Frontal cortex (tissue), 4 donors: ENCODE measurements at places on chromosomes 2 and 18. TPM values are rescaled to one million over a fixed set of nuclear protein-coding genes. Genes with fewer than 3 reads are reported as not detected.

DNA sequence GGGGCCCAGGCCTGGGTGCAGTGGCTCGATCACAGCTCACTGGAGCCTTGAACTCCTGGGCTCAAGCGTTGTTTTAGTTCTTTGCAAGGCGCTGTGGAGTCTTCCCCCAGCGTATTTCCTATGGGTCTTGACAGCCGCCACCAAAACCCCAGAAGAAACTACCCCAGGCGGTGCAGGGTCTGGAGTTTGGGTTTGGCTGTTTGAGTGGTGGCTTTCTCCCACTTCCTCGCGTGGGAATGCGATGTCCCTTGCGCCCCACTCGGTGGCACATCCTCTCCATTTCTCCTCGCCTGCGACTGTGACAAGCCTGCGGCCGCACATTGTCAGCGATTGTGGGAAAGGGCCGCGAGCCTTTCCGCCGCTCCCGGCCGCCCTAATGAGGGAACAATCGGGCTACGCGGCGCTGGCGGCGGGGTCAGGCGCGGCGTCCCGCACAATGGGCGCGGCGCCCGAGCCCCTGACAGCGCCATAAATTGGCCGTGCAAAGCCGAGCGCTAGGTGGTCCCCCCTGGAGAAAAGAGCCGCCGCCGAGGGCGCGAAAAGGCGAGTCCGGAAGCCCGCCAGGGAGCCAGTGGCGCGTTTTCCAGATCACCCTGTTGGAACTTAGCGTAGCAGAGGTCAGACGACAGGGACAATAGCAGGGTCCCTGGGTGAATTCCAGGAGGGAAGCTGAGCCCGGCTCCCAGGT, 194.9 kb upstream of the POU3F3 start:
- DNase-seq = peak; percentile 55

GRCh38 chr2:159262226-159262625, 24.3 kb downstream of the WDSUB1 start:
- DNase-seq = no peak

DNA sequence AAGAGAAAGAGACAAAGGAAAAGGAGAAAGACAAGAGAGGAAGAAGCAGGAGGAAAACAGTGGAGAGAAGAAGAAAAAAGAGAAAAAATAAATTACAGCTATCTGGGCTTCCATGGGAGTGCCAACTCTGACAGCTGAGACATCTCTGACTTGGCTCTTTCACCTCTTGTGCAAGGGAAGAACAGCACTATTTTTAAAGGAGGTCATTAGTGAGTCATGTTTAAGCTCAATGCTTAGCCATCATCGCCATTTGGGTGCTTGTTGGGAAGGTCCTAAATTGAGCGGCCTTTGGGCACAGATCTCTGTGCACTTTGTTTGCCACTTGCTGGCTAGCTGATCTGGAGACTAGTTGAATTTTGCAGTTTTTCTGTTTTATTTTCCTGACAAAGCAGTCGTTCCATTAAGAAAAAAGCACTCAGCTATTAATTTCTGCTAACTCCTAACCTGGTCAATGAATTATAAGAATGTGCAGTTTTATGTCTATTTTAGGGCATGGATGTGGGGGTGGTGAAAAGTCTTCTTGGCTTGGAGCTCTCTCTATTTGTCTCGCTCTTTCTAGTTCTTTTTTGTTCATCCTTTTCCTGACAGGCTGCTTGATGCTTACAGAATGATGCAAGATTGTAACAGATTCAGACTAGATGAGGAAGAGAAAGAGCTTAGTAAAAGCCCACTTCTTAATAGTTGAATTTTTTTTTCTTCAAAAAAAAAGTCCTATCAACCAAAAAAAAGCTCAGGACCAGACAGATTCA, 231.5 kb downstream of the SLC8A1 start:
- DNase-seq = no peak

DNA sequence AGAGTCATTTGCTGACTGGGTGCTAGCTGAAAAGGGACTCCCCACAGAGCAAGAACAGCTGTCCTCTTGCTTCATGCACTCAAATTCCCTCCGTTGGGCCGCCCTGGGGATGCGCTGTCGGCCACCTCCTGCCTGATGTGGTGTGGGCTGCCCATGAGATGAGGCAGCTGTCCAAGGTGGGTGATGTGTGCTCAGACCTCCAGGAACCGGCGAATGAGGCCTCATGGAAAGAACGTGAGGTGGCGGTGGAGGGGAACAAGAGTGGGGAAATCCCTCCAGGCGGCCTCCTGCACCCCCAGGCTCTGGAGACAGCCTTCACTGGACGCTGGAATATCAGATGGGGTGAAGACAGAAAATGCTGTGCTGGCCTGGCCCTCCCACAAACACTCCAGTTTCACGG, 79.8 kb downstream of the LONRF2 start:
- no peak for DNase-seq

DNA sequence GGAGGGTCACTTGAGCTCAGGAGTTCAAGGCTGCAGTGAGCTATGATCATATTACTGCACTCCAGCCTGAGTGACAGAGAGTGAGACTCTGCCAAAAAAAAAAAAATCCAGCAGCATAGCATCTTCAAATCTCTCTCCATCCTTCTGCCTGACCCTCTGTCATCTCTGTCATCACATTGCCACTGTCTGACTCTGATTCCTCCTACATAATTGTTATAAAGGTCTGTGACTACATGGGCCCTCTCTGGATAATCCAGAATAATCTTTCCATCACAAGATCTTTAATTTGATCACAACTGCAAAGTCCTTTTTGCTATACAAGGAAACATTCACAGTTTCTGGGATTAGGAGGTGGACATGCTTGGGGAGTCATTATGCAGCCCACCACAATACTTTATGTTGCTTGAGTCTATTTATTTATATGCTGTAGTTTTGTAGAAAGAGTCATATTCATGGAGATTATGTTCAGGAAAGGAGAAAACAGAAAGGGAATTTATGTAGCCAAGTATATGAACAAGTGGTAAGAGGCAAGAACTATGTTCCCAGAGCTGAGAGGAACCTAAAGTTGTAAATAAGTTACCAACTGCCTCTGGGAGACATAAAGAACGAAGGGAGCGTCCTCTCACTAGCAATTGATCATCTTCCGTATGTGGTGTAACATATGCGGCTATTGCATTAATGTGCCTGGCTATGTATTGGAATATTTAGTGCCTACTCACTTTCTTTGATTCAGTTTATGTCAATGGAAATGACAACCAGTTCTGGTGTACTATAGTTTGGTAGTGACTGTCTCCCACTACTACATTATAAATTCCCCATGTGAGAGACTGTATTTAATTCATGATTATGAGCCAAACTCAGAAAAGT, 21.5 kb downstream of the RND3 start:
- DNase-seq = no peak

- DNase-seq = no peak
Observed at GRCh38 chr2:163475815-163476214, 260.0 kb downstream of the FIGN start.

DNA sequence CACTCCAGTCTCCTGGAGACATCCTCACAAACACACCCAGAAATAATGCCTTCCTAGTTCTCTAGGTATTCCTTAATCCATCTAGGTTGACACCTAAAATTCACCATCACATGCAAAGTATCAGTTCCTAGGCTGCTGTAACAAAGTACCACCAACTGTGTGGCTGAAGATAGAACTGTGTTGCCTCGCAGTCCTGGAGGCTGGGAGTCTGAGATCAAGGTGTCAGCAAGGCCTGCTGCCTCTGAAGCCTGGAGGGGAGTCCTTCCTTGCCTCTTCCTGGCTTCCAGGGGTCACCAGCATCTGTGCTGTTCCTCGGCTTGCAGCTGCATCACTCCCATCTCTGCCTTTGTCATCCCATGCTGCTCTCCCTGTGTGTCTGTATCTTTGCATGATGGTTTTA, 36.3 kb upstream of the TMEM131 start:
- DNase-seq = no peak

DNA sequence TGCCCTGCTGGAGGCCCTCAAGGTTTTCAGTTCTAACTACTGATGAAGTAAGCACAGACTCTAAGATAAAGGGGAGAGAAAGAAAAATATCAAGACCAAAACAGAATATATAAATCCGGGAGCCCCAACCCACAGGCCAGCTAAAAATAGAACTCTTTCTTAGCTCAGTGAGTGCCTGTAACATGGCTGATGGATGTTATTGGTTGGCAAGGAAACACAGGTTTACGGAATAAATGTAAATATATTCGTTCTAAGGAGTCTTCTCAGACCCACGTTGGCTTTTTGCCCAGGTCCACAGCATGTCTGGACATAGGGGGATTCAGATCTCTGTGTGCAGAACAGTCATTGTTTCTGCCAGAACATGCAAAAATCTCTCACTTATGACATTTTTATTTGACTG, 139.0 kb upstream of the SERPINE2 start:
- DNase-seq = no peak

- no peak for DNase-seq
Observed at GRCh38 chr18:44325903-44326635, 354.6 kb upstream of the SETBP1 start.

GRCh38 chr2:66562304-66562685, 127.4 kb downstream of the MEIS1 start:
- DNase-seq = no peak

DNA sequence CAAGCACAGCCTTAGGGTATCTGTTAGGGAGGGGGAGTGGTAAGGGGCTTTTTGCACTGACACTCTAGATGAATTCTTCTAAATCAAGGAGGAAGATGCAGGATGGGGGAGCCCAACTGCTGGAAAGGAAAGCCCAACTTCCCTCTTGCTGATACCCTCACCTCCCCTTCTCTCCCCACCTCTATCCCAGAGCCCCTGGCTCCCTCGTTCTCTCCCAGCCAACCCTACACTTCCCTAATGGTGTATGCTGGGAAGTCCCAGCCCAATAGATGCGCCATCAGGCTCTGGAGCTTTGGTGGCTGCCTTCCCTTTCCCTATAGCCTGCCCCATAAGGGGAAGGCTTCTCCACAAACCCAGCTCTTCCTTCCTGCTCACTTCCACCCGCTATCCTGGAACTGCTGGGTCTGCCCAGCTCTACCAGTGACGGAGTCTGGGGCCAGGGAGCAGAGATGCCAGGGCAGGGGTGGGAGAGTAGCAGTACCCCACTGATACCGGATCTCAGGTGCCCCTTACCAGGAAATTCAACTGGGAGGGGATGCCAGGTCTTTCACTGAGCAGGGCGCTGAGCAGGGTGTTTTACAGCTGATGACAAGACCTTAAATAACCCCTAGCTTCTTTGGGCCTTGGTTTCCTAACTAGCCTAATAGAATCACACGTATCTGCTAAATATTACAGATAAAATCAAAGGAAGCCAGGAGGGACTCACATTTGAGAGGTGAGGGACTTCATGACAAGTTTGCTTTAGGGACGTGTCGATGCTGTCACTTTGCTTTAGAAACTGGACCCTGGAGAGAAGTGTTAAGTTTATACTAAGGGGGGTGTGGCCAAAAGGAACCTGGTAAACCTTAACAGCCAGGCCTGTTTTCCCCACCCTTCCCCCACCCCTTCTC, 82.6 kb downstream of the DNMT3A start:
- DNase-seq = no peak

DNA sequence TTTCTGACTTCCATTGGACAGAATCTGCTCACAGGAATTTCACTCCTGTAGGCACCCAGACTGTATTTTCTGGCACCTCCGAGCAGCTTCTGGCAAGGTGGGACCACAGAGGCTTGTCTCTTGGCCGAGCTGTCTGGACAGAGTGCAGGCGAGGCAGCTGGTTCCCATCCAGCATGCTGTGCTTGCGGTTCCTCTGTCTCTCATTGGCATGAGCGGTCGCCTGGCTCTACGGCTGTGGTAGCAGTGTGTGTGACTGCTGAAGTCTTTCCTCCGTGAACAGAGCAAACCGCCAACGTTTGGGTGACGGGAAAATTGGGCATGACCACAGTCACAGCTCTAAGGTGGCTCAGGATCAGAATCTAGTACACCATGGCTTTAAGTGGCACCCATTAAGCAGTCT, 411.7 kb upstream of the NETO1 start:
- no peak for DNase-seq

GRCh38 chr2:44120428-44120827, 48.2 kb upstream of the PPM1B start:
- DNase-seq = no peak

The SH3BP4 gene
- 6.5 TPM for total RNA-seq

The PIEZO2 gene
- 2.4 TPM for total RNA-seq

The GALR1 gene
- under 0.01 TPM for total RNA-seq

The FAM228A gene
- 3.3 TPM for total RNA-seq

The TMEM247 gene
- total RNA-seq = not detected

The SRD5A2 gene
- total RNA-seq = not detected

The PID1 gene
- total RNA-seq = 36.7 TPM

The CHN1 gene
- 57.1 TPM for total RNA-seq

The CLIP4 gene
- 49.3 TPM for total RNA-seq

The DSC3 gene
- 0.82 TPM for total RNA-seq

The CXCR1 gene
- total RNA-seq = under 0.01 TPM

The GPR35 gene
- total RNA-seq = 0.41 TPM
